ENCODE measurements at places on chromosomes 1 and 21.

GRCh38 chr1:9539829-9540550, 725 bp downstream of the SLC25A33 start:
- peak overlapping the region; percentile 40 for H3K27ac ChIP-seq
- no peaks in the 10 kb centered on the region for H3K27me3 ChIP-seq
- H3K4me1 ChIP-seq, result peaks cover 30% of the 10 kb centered on the region
- peak overlapping the region; percentile 91 for H3K4me3 ChIP-seq
- peak; percentile 67 for DNase-seq
- no peaks in the 10 kb centered on the region for H3K36me3 ChIP-seq

DNA sequence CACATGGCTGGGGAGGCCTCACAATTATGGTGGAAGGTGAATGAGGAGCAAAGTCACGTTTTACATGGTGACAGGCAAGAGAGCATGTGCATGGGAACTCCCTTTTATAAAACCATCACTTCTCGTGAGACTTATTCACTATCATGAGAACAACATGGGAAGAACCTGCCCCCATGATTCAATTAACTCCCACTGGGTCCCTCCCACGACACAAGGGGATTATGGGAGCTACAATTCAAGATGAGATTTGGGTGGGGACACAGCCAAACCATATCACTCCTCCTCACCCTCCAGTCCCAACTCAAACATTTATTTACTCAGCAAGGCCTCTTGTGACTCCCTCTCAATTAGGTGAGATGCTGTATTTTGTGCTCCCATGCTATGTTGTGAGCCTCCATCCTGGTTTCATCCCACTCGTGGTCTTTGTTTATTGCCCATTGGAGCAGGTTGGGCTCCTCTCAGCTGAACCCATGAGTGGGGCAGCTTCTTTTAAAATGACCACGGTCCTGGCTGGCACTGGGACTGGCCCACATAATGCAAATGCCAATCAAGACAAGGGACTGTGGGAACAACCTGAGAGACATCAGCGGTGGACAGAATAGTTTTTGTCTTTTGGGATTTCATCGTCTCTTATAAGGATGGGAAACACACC, 28.8 kb downstream of the IRF2BP2 start:
- H3K4me1 ChIP-seq, result peaks cover 11% of the 10 kb centered on the region
- no peak overlapping the region for H3K4me3 ChIP-seq
- no peak for DNase-seq
- H3K27me3 ChIP-seq, result no peaks in the 10 kb centered on the region

- peak overlapping the region; percentile 67 for H3K27ac ChIP-seq
- no peaks in the 10 kb centered on the region for H3K27me3 ChIP-seq
- H3K4me1 ChIP-seq, result peaks cover 17% of the 10 kb centered on the region
Measured at GRCh38 chr1:182389619-182390047, 2.0 kb downstream of the GLUL start.

DNA sequence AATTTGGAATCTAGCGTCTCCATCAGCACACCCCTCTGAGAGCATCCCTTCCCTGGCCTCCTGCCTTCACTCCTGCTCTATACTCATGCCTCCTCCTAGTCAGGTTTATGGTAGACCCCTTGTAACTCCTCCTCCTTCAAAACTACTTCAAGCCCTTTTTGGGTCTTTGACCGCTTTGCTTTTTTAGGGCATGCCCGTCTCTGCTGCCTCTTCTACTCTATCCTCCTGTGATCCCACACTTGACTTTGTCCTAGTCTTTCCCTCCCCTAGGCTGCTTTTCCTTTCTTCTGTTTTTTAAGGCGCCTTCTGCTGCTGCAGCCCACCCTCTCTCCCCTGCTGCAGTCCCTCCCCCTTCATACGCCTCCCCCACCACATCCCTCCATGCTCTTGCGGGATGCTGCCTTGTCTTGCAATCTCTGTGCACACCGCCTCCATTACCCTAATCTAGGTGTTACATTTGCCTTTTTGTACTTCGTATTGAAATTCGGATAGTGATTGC, 1.5 kb downstream of the SNX27 start:
- H3K4me3 ChIP-seq, result peak overlapping the region; percentile 88
- no peaks in the 10 kb centered on the region for H3K27me3 ChIP-seq
- H3K36me3 ChIP-seq, result no peaks in the 10 kb centered on the region
- DNase-seq, result peak; percentile 27
- peak overlapping the region; percentile 86 for H3K27ac ChIP-seq
- H3K4me1 ChIP-seq, result no peaks in the 10 kb centered on the region

DNA sequence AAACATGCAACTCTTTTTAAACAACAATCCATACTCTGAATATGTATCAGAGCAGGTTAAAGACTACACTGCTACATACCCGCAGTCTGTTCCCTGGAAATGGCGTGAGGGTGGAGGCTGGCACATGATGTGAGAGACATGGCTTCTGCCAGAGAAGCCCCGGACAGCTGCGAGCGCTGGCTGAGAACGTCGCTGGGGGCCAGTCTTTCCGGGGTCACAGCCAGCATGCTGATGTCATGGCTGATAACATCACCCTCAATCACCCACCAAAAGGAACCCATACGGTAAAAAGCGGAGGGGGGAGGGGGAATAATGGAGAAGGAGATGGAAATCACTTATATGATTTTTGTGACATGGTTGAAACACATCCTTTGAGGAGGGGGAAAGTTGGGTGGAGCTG, 29.1 kb downstream of the C1orf198 start:
- H3K4me3 ChIP-seq, result no peak overlapping the region
- H3K36me3 ChIP-seq, result peaks cover 10% of the 10 kb centered on the region
- H3K4me1 ChIP-seq, result no peaks in the 10 kb centered on the region
- DNase-seq, result no peak
- no peaks in the 10 kb centered on the region for H3K27me3 ChIP-seq

- no peak overlapping the region for H3K4me3 ChIP-seq
- H3K27ac ChIP-seq, result no peak overlapping the region
- peaks cover 2% of the 10 kb centered on the region for H3K27me3 ChIP-seq
- H3K4me1 ChIP-seq, result no peaks in the 10 kb centered on the region
- no peak for DNase-seq
Measured at GRCh38 chr1:12811409-12811784, 19.8 kb downstream of the PRAMEF11 start.

DNA sequence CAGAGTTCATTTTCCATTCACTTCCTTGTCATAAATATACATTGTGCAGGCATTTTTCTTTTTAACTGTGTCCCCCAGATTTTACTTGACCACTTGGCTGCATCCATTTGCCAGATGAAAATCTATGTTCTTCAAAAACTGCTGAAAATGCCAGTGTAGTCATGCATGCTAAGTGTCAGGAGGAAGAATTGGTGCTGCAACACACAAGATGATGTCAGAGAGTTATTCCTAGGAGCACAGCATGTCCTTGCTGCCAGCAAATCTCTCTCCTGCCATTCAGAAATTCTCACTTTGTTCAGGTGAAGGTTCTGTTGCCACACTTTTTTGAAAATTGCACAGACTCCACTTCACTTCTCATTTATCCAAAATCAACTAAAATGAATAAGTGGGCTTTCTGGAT, 106.4 kb upstream of the MAGI3 start:
- no peaks in the 10 kb centered on the region for H3K36me3 ChIP-seq
- DNase-seq, result no peak
- H3K4me3 ChIP-seq, result no peak overlapping the region
- no peaks in the 10 kb centered on the region for H3K4me1 ChIP-seq
- no peak overlapping the region for H3K27ac ChIP-seq
- H3K27me3 ChIP-seq, result no peaks in the 10 kb centered on the region

- H3K4me1 ChIP-seq, result no peaks in the 10 kb centered on the region
- DNase-seq, result peak; percentile 14
- H3K36me3 ChIP-seq, result no peaks in the 10 kb centered on the region
- no peak overlapping the region for H3K4me3 ChIP-seq
Measured at GRCh38 chr1:82090104-82090503, 289.4 kb downstream of the ADGRL2 start.

DNA sequence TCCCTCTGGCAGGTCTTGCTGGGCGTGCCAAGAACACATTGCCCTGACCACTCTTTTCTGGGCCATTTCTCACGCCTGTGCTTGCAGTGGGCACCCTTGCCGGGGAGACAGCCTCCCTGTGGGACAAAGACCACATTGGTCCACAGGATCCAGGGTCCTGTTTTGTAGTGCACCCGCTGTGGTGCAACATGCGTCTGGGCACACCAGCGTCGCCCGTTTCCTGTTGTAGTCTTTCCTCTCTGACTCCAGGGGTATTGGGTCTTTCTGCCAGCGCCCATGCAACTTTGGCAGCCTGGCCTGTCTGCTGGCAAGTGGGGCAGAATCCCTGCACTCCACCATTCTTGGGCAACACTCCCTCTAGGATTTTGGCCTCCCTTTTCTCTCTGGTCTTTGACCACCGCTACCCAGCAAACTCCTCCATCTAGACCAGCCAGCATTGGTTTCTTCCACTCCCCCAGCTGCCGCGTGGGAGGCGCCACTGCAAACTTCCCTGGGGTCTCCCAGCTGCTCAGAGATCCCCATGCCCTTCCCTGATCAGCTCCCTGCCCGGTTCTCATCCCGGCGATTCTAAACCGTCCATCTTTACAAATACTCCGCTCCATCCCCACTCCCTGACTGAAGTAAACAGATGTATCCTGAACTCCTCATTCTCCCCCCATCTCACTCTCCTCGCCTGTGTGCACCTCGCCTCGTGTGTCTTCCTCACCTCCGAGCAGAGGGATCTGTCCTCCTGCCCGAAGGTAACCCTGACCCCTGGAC, 1.2 kb upstream of the TPRG1L start:
- DNase-seq, result no peak
- H3K27ac ChIP-seq, result peak overlapping the region; percentile 58
- peaks cover 15% of the 10 kb centered on the region for H3K36me3 ChIP-seq
- H3K27me3 ChIP-seq, result no peaks in the 10 kb centered on the region

DNA sequence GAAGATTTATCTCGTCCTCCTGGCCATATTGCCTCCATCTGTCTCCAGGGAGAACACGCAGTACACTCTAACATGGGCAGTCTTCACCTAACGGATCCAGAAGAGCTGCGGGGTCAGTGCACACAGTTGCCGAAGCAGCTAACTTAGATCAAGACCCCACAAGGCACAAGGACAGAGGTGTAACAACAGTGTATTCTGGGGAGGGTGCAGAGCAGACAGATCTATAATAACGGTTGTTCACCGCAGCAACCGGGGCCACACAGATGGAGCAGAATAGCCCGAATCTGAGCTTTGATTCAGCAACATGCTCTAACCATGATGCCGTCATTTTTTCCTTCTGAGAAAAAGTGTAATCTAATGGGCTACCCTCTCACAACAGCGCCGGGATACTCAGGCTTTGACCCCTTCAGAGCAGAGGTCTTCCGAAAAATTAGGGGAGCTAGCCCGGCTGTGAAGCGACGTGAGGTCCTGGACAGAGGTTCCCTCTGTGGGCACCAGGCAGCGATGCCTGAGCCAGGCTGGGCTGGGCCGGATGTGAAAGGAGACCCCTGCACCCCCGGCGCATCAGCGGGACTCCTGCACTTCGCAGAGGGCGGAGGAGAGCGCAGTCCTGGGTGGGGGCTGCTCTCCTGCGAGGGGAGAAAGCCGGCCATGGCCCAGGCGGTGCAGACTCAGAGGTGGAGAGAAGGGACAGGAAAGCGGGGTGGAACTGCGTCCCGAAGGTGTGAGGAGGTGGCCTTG, 57.5 kb downstream of the BCL9 start:
- H3K4me3 ChIP-seq, result peak overlapping the region; percentile 67
- no peak overlapping the region for H3K27ac ChIP-seq
- peak; percentile 66 for DNase-seq

DNA sequence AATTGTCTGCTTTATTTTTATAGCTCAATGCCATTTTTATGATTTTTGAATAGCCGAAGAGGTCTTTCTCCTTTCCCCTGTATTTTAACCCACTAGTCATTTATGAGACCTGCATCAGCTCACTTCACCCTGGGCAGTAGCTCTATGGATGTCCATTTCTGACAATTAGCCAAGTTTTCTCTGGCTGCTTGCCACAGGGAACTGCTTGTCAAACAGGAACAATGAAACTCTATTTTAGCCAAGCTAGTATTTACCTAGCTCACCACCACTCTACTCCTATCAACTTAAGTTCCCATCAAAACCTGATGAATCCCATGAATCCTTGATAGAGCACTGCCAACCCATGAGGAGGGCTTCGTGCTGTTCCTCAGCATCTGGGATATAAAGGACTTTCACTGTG, 406.7 kb downstream of the RWDD3 start:
- H3K4me1 ChIP-seq, result no peaks in the 10 kb centered on the region
- H3K4me3 ChIP-seq, result no peak overlapping the region
- no peak for DNase-seq
- no peaks in the 10 kb centered on the region for H3K27me3 ChIP-seq
- no peak overlapping the region for H3K27ac ChIP-seq
- no peaks in the 10 kb centered on the region for H3K36me3 ChIP-seq

DNA sequence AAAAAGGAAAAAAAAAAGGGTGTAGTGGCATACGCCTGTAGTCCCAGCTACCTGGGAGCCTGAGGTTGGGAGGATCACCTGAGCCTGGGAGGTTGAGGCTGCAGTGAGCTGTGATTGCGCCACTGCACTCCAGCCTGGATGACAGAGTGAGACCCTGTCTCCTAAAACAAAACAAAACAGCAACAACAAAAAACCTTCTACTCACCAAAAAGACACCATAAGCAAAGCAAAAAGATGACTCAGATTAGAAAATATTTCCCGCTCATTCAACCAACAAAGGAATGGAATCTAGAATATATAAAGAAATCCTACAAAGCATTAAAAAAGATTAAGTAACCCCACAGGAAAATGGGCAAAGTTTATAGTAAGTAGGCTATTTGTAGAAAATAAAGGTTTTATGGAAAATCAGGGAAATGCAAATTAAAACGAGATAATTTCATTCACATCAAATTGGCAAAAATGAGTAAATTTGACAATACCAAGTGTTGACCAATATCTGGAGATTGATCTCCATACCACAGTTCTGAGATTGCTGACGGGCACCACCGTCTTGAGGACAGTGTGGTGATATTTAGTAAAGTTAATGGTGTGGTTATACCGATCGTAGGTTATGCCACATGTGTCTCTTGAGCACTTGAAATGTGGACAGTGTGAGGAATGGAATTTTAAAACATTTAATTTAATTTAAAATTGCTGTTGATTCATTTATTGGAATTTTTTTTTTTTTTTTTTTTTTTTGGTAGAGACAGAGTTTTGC, 54.0 kb downstream of the PIK3CD start:
- H3K36me3 ChIP-seq, result peaks cover 26% of the 10 kb centered on the region
- DNase-seq, result no peak
- H3K27ac ChIP-seq, result no peak overlapping the region
- no peaks in the 10 kb centered on the region for H3K27me3 ChIP-seq
- H3K4me1 ChIP-seq, result peaks cover 12% of the 10 kb centered on the region

GRCh38 chr21:25836396-25836795, 101.6 kb downstream of the GABPA start:
- no peak for DNase-seq
- no peaks in the 10 kb centered on the region for H3K27me3 ChIP-seq
- no peak overlapping the region for H3K4me3 ChIP-seq
- H3K4me1 ChIP-seq, result no peaks in the 10 kb centered on the region
- H3K27ac ChIP-seq, result no peak overlapping the region

DNA sequence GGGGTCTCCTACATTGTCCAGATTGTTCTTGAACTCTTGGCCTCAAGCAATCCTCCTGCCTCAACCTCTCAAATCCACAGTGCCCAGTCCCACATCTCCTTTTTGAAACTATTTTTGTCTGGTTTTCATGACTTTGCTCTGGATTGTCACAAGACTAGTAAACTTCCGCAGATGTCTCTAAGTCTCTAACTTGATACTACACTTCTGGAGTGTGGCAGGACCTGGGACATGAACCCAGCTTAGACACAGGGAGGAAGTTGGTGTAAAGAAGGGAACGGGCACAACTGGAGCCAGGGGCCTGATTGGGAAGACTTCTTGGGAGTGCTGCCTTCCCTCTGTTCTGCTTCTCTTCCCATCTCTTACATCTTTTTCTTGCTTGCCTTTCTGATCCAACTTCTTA, 16.2 kb upstream of the DISC1 start:
- no peaks in the 10 kb centered on the region for H3K36me3 ChIP-seq
- no peak for DNase-seq
- H3K4me1 ChIP-seq, result peaks cover 28% of the 10 kb centered on the region
- no peak overlapping the region for H3K4me3 ChIP-seq
- H3K27me3 ChIP-seq, result no peaks in the 10 kb centered on the region
- no peak overlapping the region for H3K27ac ChIP-seq

Data from common myeloid progenitor, CD34-positive (primary cell).